Esophagus squamous epithelium (tissue), 5 donors: ENCODE measurements at places on chromosomes 7 and 10.

DNA sequence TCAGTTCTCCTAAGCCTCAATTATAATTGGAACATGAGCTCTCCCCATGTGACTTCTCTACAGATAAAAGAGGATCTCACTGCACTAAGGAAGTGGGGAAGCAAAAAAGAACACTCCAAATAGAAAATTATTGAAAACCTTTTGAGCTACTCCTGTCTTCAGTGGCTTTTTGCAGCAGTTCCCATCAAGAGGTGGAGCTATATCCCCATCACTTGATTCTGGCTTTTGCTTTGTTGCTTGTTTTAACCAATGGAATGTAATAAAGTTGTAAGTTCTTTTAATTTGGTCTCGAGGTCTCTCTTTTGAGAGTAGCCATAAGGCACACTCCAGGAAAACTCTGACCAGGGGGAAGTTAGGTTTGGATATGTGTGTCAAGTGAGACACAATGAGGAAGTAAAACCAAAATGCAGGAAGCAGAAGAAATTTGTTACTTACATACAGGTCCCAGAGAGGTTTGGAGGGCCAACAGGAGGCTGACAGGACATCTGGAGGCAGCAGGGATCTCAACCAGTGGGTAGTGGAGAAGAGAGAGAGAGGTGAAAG lies 569.4 kb downstream of the HTR7 start:
- DNase-seq, result no peak

- DNase-seq, result no peak
These were observed 174.5 kb downstream of the WDR37 start for GRCh38 chr10:1230592-1231275.

DNA sequence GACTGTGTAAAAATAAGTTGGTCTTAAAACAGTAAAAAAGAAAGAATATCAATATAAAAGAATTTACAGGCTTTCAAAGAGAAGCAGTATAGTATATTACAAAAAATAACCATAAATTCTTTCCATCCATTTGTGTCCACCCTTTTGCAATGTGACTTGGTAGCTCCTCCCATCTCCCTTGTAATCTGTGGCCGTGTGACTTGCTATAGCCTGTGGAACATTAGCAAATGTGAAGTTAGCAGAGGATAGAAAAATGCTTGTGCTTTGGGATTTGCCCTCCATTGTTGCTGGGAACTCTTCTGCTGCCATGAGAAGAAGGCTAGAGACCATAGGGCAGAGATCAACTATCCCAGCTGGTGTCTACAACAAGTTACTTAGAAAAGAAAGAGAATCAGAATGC lies 30.2 kb downstream of the KLHL7 start:
- no peak for DNase-seq

DNA sequence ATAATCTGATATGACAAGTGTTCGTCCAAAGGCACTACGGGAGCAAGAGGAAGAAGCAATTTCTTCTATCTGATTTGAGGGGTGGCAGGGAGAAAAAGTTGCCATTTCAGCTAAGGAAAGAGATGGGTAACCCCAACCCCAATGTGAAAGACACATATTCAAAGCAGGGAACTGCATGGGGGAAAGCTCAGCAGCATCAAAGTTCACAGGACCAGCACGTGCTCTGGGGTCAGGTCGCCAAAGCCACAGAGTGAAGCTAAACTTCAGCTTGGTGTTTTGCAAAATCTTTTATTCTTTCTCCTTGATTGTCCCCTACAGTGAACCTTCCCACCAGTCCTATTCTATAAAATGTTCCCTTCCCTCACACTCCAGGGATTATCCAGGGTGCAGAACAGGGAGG lies 112.8 kb upstream of the PPP2R2D start:
- DNase-seq, result no peak

DNA sequence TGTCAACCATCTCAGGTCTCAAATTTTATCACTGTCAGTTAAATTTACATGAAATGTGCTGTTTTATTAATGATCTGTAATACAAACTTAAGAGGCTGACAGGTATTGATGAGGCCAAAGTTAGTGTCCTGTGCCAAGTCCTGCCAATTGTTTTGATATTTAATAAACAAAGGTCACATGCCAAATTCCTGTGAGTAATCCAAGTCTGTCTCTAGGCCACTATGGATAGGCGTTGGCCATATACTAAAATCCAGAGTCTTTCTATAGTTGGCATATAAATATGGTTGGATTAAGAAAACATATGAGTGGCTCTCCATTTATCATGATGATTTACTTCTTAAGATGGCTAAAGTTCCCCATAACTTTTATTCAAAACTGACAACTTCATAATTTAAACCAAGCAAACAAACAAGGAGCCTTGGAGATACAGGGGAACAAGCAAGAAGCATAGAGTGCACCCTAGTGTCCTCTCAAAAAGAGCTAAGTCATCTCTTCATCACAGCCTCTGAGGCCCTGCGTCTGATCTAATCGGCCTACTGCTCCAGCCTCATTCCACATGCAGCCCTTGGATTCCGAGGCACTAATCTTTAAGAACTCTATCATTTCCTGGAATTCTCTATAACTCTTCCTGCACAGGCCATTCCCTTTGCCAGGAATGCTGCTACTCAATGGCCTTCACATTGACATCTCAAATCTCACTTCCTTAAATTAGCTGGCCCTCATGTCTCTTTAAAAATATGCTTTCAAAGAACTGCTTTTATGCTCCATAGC lies 32.7 kb upstream of the NRCAM start:
- no peak for DNase-seq

DNA sequence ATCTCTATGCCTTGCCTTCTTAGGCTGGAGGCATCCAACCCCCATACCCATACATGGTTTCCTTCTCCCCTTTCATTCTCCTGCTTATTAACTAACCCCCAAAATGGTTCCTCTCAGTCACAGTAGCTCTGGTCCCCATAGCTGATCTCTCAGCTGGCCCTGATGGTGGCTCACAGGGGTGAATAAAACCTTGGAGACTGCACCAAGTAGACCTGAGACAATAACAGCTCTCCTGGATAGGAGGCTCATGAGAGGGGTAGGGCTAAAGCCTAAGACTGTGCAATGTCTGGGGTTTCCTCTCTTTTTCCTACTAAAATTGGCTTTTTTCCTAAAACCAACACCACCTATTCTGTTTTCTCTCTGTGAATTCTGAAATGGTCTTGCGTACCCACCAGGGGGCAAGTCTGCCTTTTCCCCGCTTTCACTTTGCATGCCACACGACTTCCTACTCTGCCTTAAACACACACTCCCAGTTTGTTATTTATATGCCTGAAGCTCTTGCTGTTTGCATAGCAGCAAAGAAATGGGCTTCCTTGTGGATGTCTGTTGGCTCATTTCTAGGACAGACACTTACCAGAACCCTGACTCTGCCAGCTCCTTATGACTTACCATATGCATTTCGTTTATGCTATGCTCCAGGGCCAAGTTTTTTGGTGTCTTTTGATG lies 18.4 kb upstream of the PON1 start:
- DNase-seq, result no peak

DNA sequence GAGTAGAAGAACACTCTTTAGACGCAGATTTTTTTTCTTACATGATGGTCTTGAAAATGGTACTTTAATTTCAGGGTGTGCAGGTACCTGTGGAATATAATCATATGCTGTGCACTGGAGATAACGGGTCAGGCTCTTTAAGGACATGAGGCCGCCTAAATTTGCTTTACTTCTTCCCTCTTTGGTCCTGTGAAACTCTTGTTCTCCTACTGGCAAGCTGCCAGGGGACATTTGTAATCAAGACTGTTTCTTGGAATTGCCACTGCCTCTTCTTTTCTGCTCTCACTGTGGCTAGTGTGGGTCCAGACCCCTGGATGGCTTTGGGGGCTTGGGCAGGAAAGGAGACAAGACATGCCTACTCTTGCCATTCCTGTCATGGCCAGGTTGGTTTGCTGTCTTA lies 146.0 kb downstream of the SND1 start:
- DNase-seq, result no peak

- no peak for DNase-seq
These were observed 31.9 kb downstream of the ZAN start for GRCh38 chr7:100765250-100765649.
